Ovary (tissue), 10 donors: ENCODE measurements at places on chromosomes 5 and 9. TPM values are rescaled to one million over a fixed set of nuclear protein-coding genes. Genes with fewer than 3 reads are reported as not detected.

GABRA6 gene
- not detected for total RNA-seq

OBP2B gene
- total RNA-seq, result not detected

SLC6A19 gene
- not detected for total RNA-seq

NSD1 gene
- 83.2 TPM for total RNA-seq

OR1K1 gene
- total RNA-seq, result not detected

SPINK7 gene
- total RNA-seq, result not detected

DEPDC1B gene
- total RNA-seq, result 1.2 TPM

CKMT2 gene
- total RNA-seq, result 15.2 TPM

INSL6 gene
- total RNA-seq, result not detected

GGTA1 gene
- total RNA-seq, result 1.7 TPM

SLC36A3 gene
- not detected for total RNA-seq

AMBP gene
- 3.9 TPM for total RNA-seq

KCTD16 gene
- 0.15 TPM for total RNA-seq

NME5 gene
- 10.2 TPM for total RNA-seq

C9 gene
- not detected for total RNA-seq

TAF11L11 gene
- not detected for total RNA-seq

SPATA31A3 gene
- total RNA-seq, result not detected
